Gastroesophageal sphincter (tissue), 4 donors: ENCODE measurements at places on chromosomes 6 and 20.
A peak's percentile ranks its signal among the peaks of the same experiment; 100 is the strongest.

GRCh38 chr6:82419132-82419581 lies 55.5 kb downstream of the TPBG start:
- ATAC-seq, result no peak

DNA sequence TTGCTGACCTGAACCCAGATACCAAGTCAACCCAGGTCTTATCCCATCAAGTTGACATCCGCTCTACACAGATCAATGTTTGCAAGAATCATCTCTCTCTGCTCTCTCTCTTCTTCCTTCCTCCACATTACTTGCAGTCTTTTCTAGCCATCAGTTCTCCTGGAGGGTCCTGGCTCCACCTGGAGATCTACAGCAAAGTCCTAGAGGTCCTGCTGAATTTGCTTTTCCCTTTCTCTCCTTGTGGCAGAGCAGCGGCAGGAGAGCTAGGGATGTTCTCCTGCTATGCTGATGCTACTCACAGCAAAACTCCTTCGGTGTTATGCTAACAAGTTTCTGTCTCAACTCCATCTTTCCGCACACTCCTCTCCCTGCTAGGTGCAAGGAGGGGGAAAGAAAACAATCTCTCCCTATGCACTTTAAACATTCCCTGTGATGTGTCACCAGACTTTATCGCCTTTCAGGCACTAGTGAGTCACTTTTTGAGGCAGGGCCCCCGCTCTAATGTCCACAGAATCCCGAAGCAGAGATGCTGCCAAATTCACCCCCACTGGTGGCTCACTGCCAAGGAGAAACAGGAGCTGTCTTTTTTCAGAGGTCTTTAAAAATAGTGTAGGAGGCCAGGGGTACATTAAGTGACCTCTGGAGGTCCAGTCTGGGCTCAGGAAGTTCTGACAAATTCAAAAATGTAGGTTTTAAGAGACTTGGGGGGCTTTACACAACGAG lies 62.6 kb downstream of the FAM50B start:
- no peak for ATAC-seq

- ATAC-seq, result peak; percentile 88
Observed at GRCh38 chr6:47047479-47048407, 5.6 kb upstream of the ADGRF1 start.

DNA sequence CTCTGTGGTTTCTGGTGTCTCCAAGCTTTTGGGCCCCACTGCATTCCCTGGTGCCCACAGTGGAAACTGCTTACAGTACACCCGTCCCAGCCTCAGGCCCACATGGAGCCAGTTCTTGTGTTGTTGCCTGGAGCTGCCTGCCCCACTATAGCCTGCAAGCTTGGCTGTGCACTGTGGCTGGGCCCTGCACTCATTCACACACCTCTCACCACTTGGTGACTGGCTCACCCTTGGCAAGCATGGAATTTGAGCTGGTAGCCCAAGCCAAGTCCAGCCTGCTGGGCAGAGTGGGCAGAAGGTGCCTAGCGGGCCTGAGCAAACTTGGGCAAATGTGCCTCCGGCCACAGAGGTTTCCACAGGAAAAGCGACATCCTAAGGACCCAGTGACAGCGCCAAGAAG lies 472.3 kb downstream of the MMUT start:
- ATAC-seq, result no peak

DNA sequence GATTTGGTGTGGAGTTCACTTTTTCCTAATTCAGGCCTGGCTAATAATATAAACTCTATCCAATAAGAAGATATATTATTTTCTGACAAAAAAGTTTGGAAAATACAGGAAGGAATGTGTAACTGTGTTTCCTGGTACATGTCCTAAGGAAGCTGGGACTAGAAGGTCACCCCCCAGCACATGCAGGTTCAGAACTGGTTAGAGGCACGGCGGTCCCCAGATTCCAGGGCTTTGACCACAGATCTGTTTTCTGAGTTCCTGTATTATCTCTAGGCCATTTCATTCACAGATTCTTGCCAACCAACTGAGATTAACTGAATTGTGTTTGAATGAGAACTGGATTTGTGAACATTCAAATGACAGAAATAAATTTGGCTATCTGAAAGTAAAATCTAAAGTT lies 94.5 kb downstream of the TULP4 start:
- ATAC-seq, result no peak

DNA sequence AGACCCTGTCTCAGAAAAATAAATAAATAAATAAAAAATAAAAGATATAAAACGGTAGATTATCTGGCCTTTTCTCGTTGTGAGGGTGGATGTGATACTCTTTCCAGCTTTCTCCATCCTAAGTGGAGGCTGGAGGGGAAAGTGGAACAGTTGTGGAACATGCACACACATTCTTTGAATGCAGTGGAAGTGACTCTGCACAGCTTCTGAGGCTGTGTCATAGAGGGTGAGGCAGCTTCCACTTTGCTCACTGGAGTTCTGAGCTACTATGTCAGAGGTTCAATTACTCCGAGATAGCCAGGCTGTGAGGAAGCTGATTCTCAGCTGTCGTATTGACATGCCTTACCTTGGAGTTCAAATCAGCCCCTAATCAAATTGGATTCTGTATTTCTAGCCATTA lies 82.2 kb downstream of the CHMP4B start:
- no peak for ATAC-seq

GRCh38 chr20:460180-460579 lies 2.2 kb downstream of the TBC1D20 start:
- ATAC-seq, result no peak

- no peak for ATAC-seq
Observed at GRCh38 chr6:40803897-40804702, 216.9 kb upstream of the LRFN2 start.

DNA sequence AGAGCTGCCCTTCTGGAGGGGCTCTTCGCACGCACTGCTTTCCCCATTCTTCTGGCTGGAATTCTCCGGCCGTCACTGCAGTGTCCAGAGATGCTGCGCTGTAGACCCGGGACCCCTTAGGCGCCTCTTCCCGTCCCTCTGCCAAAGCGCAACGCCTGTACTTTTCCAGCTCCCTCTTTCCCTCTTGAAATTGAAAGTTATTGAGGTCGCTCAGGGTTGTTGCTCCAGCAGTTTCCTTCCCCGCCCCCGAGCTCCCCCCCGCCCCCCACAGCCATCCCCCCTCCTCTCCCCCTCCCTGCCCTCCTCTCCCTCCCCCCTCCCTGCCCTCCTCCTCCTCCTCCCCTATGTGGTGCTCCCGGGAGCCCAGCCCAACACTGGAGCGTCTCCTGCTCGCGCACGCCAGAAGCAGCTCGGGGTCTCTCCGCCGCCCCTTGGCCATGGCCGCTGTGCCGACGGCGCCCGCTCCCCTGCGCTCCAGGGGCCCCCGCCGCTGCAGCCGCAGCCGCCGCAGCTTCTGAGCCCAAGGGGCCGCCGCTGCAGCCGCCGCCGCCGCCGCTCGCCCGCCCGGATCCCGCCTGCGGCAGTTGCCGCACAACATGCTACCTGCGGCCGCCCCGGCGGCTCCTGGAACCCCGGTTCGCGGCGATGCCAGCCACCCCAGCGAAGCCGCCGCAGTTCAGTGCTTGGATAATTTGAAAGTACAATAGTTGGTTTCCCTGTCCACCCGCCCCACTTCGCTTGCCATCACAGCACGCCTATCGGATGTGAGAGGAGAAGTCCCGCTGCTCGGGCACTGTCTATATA lies at the start of gene RSPO3:
RSPO3 (plus strand) TSS at position 374 of the 804 bp plus-strand sequence. CDS start 522 bp downstream, outside the sequence.
- ATAC-seq, result peak; percentile 39

DNA sequence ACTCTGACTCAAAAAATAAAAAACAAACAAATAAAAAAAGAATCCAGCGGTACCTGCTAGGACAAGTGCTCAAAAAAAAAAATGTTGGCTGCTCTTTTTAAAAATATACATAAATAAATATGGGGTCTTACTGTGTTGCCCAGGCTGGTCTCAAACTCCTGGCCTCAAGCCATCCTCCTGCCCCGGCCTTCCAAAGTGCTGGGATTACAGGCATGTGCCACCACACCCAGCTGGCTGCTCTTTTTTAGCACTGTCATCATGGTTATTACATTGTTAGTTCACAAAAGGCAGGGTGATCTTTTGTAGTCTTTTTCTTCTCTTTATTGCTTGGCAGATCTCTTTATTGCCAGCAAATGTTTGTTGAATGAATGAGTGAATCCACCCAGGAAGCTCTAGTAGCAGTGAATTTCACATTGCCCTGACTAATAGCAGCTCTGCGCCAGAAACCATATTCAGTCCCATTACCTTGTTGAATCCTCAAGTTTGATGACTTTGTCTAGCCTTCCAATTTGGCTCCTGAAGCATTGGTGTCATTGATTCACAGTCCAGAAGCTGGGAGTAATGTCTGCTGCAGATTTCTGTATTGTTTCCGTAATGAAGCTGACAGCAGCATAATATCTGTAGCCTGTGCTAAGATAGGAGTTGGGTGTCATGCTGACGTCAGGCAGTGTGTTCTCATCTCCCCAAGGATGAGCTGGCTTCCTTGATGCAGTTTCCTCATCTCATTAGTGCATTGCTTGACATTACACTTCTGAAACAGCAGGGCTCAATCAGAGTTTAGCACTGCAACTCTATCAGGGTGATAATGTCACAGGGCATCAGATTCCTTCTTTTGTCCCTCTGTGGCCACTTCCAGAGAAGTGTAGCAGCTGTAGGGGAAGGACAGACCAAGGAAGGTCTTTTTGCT lies 84.9 kb upstream of the TGM3 start:
- peak; percentile 67 for ATAC-seq

DNA sequence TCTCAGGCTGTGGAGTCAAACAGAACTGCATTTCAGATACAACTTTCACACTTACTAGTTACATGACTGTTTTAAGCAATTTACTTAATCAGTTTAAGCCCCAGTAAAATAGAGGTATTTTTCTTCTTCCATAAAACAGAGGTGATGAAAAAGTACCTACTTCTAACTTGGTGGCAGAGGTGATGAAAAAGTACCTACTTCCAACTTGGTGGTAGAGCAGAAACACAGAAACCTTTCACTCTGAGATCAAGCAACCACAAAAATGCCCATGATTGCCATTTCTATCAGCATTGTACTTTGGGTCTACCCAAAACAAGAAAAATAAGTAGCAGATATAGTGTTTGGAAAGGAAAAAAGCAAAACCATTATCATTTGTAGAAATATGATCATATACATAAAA lies 148.7 kb downstream of the OPRM1 start:
- ATAC-seq, result no peak

DNA sequence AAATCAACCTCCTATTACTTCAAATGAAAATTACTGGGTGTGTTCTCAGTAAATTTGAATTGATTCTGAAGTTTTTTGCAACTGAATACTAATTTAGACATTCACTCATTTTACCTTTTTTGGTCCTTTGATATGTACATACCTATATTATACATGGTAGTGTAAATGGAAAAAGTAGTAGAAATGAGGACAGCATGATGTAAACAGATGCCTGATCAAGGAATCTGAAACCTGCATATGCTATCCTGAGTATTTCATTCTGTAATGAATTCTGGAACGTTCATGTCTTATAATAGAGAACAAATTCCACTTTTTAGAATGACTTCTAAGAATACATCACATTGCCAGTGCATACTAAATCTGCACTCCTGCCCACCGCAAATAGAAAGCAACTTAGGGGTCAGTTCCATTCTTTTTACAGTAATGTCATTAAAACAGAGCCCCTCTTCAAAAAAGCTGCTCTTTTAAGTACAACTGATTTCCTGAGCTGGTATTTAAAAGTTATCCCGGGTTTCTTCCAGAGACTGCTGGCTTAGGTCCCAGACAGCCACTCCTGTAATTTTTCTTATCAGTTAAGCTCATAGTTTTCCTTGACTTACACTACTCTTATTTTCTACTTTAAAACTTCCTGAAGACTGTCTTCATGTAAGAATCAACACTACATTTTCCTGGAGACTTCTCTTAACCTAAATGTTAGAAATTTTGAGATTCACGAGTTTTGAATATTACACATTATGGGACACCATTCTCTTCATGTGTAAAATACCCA lies 48.4 kb downstream of the MAP3K7 start:
- ATAC-seq, result no peak

DNA sequence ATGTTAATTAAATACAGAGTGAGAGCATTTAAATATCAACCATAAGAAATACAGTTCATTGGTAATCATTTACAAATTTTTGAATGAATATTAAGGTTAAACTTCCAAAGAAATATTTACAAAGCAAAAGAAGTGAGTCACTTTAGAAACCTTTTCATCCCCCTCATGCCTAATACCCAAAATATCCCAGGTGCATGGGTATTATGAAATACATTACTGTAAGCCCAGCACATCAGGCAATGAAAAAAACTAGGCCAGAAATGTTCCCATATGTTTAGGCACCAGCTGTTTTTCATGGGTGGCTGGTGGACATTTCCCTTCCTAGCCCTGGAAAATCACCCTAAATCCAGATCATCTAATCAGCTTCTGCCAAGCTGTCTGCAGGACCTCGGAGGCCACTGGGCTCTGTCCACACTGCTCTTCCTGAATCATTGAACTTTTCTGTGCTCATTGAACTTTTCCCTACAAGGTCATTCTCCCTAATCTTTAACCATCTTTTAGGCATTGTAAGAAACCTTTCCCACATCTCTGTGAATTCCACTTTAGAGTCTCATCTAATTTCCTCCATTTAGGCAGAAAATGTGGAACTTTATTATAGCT lies 145.3 kb upstream of the STXBP5 start:
- no peak for ATAC-seq

DNA sequence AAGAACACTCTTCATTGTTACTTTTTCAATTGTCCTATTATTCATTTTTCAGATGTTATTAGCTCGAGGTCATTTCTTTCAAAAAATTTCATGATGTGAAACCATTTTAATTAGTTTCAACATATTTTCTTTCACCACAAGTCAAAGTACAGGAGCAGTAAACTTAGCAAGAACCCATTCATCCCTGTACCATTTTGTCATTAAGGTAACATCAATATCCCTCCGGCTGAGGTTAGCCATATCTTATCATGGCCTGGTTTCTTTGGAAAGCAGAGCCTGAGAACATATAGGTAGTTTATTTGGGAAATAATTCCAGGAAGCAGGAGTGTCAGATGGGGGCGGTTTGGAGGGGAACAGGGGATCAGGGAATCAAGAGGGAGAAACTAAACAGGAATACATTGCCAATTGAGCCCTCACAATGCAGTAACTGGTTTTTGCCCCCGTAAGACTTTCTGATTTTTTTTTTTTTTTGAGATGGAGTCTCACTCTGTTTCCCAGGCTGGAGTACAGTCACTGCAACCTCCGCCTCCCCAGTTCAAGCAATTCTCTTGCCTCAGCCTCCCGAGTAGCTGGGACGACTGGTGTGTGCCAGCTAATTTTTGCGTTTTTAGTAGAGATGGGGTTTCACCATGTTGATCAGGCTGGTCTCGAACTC lies 83.7 kb downstream of the MKKS start:
- no peak for ATAC-seq

DNA sequence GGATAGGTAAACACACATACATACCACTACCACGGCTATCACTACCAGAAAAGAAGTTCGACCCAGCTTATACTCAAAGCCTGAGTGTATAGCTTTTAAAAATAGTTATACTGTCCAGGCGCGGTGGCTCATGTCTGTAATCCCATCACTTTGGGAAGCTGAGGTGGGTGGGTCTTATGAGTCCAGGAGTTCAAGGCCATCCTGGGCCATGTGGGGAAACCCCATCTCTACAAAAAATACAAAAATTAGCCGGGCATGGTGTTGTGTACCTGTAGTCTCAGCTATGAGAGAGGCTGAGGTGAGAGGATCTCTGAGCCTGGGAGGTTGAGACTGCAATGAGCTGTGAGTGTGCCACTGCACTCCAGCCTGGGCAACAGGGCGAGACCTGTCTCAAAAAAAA lies 32.9 kb downstream of the NKX2-4 start:
- no peak for ATAC-seq
